Brain (organoid and tissue), 16 donors: ENCODE measurements at places on chromosomes 13 and 19.
A peak's percentile ranks its signal among the peaks of the same experiment; 100 is the strongest.

DNA sequence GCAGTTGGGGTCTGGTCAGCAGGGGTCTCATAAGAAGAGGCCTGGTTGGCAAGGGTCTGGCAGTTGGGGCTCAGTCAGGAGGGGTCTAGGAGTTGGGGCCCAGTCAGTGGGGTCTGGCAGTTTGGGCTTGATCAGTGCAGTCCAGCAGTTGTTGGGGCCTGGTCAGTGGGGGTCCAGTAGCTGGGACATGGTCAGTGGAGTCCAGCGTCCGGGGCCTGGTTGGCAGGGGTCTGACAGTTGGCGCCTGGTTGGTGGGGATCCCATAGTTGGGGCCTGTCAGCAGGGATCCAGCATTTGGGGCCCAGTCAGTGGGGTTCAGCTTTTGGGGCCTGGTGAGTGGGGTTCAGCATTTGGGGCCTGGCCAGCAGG lies 60.5 kb upstream of the TPM4 start:
- no peak for DNase-seq

DNA sequence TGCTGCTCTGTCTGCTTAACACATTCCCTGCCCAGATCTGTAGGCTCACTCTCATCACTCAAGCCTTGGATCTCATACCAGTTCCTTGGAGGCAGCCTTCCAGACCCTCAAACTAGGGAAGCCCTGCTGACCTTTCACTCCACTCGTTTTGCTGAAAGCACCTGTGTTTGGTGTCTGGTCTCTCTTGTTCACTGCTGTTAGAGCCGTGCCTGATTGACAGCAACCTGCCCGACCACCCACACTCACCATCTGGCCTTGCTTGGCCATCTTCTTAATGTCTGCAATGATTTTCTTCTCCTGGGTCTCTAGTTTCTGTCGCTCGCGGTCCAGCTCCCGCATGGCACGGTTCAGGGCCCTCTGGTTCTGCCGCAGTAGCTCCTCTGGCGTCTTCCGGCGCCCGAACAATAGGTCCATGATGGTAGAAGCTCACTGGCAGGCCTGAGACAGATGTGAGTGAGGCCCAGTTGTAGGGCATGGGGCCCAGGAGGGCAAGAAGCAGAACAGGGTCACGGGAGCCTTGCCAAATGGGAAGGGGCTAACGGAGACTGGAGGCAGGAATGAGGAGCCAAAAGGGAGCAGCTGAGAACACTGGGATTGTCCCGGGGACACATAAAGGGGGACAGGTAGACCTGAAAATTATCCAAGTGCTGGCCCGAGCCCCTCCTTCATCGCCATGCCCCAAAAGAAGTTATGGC lies 959 bp downstream of the CHMP2A start:
- no peak for DNase-seq

GRCh38 chr13:41520660-41521630 lies 63.6 kb downstream of the RGCC start:
- no peak for DNase-seq

DNA sequence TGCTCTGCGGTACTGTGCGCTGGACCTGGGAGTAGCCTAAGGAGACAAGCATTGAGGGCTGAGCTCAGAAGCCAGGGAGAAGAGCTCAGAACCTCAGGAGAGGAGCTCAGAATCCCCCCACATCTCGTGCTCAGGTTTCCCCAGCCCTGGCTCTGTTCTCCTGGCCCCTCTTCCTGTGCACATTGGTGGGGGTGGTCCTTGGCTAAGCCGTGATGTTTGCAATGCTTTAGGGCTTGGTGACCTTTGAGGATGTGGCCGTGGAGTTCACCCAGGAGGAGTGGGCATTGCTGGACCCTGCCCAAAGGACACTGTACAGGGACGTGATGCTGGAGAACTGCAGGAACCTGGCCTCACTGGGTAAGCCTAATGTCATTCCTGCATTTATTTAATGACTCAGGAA lies 6.6 kb downstream of the ZNF557 start:
- no peak for DNase-seq

DNA sequence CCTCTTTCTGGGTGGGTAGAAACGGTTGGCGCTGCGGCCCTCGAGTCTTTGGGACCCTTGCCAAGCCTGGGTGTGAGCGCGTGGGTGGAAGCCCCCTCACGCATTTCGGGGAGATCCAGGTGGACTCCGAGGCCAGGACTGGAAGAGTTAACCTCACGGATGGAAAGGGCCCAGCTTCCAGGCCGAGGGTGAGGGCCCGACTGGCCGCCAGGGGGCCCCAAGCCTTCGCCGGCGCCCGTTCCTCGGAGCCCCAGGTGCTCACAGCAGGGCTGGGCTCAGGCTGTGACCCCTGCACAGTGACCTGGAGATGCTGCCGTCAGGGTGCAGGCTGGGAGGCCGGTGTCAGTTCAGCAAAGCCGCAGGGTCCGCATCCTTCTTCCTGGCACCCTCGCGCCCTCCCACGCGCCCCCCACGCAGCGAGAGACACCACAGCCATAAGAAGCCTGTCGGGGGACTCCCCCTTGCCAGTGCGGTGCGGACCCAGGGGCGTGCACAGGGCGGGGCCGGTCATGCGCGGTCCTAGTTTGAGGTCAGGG lies 34.2 kb upstream of the TMEM255B start:
- DNase-seq: peak; percentile 81

DNA sequence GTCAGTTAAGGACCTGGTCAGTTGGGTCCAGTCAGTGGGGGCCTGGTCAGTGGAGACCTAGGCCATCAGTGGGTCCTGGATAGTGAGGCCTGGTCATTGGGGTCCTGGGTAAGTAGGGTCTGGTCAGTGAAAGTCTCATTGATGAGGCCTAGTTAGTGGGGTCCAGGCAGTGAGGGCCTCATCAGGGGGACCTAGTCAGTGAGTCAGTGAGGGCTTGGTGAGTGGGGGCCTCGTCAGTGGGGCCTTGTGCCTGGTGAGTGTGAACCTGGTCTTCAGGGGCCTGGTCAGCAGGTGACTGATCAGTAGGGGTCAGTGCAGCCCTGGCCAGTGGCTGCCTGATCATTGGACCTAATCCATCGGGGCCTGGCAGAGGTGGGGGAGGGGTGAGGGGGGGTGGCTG lies 42.6 kb upstream of the TPM4 start:
- no peak for DNase-seq

- DNase-seq: no peak
Measured at GRCh38 chr13:41434831-41435520, 22.4 kb upstream of the RGCC start.

DNA sequence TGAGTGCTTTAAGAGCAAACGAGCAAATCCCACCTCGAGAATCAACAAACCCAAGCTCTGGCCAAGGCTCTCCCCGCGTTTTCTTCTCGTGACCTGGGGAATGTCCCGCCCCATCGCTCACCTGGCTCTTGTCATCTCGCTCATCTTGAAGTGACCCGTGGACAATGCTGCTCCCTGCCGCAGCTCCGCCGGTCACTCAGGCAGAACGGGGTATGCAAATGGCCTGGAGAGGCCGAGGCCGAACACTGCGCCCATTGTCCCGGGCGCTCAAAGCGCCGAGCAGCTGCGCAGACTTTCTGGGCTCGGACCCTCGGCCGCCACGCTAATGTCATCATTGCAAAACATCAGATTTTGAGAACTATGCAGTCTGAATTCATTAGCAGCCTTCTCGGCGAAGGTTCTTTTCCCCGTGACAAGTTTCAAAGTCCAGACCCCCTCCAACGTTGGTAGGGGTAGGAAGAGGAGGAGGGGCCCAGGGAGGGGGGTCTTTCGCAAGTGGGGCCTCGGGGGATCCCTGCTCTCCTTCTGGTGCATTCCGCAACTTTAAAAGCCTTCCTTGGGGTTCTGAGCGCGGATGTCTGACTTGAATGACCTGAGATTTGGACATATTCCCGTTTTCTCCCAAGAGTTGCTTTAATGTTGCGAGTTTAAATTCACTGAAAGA lies 39.7 kb downstream of the SOX1 start:
- DNase-seq: peak; percentile 70

DNA sequence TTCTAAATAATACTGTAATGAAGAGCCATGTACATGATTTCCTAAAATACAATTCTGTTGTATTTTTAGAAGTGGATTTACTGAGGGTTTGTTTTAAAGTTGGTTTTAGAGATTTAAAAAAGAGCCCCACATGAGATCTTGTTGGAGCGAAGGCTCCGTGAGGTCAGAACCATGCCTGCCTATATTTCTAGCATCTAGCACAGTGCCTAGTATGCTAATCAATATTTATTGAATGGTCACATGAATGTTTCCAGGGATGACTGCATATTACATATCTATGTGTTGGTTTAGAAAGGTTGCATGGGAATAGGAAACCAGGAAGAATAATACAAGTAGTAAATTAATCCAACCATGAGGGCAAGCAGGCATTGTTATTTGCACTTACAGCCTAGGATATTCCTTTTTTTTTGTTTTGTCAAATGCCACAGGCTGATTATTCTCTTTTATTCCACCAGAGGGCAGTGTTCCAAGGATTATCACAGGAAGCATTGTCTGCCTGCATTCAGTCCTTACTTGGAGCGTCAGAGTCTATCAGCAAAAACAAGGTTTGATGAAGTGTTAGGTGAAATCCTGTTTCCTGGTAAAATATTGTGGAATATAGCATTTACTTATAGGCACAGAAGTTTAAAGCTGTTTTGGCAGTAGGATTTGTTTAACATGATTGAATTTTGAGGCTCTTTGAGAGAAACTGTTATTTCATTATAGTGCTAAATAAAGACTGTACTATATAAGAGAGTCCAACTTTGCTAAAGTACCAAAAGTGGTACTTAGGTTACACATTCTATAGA lies 46.8 kb downstream of the COG3 start:
- DNase-seq: peak; percentile 83

GRCh38 chr19:43847884-43848283 lies 20.8 kb downstream of the ZNF283 start:
- DNase-seq: no peak

GRCh38 chr13:64371045-64371444 lies 2859.1 kb downstream of the PCDH9 start:
- DNase-seq: no peak

DNA sequence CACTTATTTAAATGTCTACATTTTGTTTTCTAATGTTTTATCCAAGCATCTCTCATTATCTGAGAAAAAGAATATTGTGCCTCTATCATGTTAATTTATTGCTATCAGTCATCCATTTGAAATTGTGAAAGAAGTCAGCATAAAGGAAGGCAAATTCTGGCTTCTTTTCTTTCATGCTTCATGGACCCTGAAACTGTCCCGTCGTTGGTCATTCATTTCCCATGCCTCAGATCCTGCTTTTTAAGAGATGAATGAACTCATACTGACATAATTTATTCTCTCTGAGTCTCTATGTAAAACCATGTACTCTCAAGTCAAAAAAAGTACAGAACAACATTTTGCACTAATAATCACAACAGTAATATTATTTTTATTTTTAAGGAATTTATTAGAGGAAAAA lies 2512.0 kb downstream of the PCDH9 start:
- no peak for DNase-seq

- no peak for DNase-seq
Measured at GRCh38 chr19:33264881-33265445, 37.4 kb downstream of the CEBPA start.

- no peak for DNase-seq
Measured at GRCh38 chr19:51125421-51126075, 842 bp downstream of the SIGLEC9 start.

DNA sequence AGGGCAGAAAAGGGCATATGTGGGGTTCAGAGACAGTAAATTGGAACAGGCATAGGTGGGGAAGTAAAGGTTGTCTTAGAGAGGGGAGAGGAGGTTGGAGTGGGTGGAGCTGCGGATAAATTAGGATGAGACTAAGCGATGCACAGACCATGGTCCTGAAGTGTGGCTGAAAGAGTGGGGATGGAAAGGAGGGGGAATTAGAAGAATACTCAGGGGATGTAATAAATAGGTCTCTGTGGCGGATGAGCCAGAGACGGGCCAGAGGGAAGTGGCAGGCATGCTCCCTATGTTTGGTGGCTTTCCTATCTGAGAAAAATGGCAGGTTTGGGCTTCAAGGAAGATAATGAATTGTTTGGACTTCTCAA lies 123.4 kb downstream of the OLFM4 start:
- no peak for DNase-seq

- no peak for DNase-seq
Measured at GRCh38 chr19:45774765-45775164, 5.7 kb upstream of the SIX5 start.

GRCh38 chr19:54541712-54542111 lies 31.9 kb upstream of the LILRA2 start:
- no peak for DNase-seq

GRCh38 chr13:51260154-51260553 lies 38.0 kb downstream of the FAM124A start:
- no peak for DNase-seq

- DNase-seq: no peak
Measured at GRCh38 chr13:83672612-83673011, 209.7 kb downstream of the SLITRK1 start.

DNA sequence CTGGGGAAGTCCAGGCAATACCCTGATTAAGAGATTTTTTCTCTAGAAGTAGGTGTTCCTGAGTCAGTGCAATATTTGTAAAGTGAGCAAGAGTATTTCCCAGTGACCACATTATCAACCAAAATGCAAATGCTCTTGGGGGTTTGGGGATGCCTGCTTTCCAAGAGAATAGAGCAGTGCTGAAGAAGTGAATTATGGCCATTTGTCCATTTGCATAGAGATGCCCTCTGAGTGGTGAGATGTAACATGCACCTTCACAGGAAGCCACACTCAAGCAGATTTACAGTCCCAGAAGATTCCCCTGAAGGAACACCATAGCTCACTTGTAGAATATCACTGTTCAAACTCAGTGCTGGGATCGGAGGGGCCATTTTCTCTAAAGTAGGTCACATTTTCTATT lies 71.8 kb downstream of the TNFSF11 start:
- DNase-seq: no peak

- DNase-seq: no peak
Measured at GRCh38 chr19:55494172-55494761, 6.0 kb downstream of the SSC5D start.

DNA sequence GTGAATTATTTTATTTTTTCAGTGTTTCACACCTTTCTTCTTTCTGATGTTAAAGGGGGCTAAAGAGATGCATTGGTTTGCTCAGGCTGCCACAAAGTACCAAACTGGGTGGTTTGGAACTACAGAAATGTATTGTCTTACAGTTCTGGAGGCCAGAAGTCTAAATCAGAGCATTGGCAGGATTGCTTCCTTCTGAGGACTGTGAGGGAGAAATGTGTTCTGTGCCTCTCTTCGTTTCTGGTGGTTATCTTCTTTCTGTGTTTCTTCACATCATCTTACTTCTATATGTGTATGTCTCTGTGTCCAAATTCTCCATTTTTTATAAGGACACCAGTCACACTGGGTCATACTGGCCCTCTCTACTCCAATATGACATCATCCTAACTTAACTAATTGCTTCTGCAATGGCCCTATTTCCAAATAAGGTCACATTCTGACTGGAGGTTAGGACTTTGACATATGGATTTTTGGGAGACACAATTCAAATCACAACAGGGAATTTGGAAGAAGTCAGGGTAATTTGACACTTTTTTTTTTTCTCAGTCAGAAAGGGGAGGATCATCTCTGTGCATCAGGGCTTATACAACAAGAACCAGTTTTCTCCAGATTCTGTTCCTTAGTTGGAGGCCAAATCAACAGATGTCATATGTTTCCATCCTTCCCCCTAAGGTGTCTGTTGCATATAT lies 188.2 kb downstream of the KCNRG start:
- no peak for DNase-seq

GRCh38 chr13:109858319-109858718 lies 71.9 kb upstream of the IRS2 start:
- no peak for DNase-seq

GRCh38 chr19:3868770-3869456 lies at the start of gene ZFR2:
Gene ZFR2, minus strand, starts transcription at chr19:3869038. Its CDS starts 21 bp downstream, at chr19:3869017.
- DNase-seq: peak; percentile 91

GRCh38 chr13:76874479-76874878 lies 11.7 kb downstream of the KCTD12 start:
- no peak for DNase-seq

- no peak for DNase-seq
Measured at GRCh38 chr13:96871469-96871868, 122.8 kb downstream of the OXGR1 start.
